ENCODE measurements at places on chromosomes 1 and 21.

- DNase-seq: no peak
Observed at GRCh38 chr1:31208361-31208945, 31.2 kb downstream of the NKAIN1 start.

GRCh38 chr1:178024504-178024903, 54.6 kb upstream of the SEC16B start:
- DNase-seq: no peak

DNA sequence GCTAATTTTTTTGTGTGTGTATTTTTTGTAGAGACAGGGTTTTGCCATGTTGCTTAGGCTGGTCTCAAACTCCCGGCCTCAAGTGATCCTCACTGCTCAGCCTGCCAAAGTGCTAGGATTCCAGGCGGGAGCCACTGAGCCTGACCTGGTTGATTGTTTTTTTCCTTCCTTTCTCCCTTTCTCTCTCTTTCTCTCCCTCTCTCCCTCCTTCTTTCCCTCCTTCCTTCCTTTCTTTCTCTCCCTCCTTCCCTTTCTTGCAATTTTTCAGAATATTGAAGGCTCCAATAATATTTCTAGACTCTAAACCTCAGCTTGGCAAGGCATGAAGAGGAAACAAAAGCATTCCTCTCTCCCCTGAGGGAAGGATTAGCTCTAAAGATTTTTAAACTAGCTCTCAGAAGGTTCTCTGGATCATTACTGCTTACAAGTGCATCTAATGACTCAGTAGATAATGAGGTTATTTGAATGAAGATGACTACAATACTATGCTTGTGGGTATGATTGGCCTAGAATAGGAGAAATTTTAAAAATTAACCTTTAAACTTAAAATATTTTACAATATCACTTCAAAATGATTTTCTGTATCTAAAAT, 68.5 kb upstream of the GADD45A start:
- no peak for DNase-seq

DNA sequence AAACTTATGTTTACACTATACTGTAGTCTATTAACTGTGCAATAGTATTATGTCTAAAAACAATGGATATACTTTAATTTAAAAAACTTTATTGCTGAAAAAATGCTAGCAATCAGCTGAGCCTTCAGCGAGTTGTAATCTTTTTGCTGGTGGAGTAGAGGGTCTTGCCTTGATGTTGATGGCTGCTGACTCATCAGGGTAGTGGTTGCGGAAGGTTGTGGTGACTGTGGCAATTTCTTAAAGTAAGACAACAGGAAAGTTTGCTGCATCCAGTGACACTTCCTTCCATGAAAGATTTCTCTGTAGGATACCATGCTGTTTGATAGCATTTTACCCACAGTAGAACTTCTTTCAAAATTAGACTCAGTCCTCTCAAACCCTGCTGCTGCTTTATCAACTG, 234.7 kb upstream of the CSF3R start:
- no peak for DNase-seq

Data from C1 segment of cervical spinal cord (tissue), 14 donors.